NCI-H1436 treated with DMSO at 0.1 percent for 48 hours (cell line): ENCODE measurements at places on chromosomes 13 and 19.

DNA sequence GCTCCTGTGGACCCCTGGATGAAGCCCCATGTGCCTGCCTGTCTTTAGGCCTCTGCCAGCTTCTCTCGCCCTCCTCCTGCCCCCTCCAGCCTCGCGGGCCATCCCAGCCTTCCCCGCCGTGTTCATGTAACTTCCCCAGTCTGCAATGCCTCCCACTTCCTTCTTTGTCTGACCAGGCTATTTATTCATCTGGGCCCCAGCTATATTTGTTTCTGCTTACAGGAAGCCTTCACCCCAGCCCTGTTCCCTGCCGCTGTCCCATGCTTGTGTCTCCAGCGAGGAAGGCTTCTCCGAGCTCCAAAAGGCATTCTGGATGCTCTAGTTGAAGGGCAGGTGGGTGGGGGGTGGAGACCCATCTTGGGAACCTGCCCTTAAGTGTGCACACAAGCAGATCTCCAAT lies 7.9 kb upstream of the C3 start:
- no peak for DNase-seq

DNA sequence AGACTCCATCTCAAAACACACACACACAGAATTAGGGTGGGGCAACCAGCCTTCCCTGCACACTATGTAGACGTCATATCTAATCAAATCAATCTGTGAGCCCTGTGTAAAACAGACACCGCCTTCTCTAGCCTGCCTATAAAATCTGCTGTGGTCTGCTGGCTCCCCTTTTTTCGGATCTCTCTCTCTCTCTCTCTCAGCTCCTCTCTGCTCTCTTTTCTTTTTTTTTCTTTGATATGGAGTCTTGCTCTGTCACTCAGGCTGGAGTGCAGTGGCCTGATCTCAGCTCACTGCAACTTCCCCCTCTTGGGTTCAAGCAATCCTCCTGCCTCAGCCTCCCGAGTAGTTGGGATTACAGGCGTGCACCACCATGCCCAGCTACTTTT lies 11.8 kb upstream of the CD70 start:
- DNase-seq: no peak

GRCh38 chr13:76127922-76128321 lies 491.8 kb downstream of the LMO7 start:
- no peak for DNase-seq

DNA sequence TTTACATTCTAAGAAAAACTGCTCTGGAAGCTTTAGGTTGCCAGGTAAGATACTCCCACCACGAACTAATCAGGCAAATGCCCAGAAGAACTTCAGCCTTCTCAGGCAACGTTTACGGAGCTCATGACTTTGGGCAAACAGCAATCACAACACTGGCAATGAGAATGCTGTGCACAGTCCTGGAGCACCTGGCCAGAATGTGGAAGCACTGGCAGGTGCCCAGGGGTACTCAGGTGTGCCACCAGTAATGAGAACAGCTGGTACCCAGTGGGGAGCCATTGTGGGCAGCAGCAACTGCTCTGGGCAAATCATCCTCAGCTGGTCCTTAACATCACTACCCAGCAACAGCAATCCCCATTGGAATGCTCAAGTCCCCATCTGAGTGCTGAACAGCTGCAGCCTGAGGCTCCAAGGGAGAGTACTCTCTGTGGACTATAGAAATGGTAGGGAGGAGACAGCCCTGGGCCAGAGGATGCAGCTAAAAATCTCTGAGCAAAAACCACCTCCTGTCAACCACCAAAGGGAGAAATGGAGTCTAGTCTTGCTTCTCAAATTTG lies 210.0 kb downstream of the FOXO1 start:
- DNase-seq: no peak

DNA sequence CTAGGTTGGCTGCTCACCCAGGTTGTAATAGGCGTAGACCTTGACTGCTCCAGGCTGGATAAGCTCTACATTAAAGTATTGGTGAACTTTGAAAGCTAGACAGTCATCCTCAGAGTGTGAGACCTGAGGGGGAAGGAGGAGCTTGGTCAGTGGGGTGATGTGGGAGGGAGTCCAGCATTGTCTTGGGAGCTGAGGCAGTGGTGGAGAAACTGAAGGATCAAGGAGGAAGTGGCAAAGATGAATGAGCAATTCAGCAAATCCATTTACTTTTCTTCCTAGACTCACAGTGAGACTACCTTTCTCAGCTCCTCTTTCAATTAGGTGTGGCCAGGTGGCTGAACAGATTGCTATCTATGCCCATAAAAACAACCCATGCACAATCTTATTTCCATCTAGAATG lies 10.2 kb upstream of the TNFSF14 start:
- DNase-seq: no peak

DNA sequence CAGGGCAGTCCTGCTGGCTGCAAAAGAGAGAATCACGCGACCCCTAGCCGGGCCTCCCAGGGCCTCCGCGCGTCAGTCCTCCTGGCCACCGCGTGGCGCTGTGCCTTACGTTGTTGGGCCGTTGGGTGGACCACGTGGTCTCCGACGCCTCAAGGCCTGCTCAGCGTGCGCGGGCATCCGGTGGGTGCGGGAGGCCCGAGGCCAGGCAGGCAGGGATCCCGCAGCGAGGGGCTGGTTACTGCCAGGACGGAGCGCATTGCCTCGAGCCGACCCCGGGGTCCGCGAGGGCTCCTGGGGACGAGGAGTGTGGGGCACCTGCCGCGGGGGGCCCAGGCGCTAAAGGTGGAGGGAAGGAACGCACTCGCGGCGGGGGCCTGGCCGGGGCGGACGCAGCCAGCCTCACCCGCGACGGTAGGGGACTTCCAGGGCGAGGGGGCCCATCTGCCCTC lies at the start of gene TDRD12:
Gene TDRD12, plus strand, starts transcription at position 157 of the 449 bp plus-strand sequence. CDS start 306 bp downstream, outside the sequence.
- DNase-seq: no peak

DNA sequence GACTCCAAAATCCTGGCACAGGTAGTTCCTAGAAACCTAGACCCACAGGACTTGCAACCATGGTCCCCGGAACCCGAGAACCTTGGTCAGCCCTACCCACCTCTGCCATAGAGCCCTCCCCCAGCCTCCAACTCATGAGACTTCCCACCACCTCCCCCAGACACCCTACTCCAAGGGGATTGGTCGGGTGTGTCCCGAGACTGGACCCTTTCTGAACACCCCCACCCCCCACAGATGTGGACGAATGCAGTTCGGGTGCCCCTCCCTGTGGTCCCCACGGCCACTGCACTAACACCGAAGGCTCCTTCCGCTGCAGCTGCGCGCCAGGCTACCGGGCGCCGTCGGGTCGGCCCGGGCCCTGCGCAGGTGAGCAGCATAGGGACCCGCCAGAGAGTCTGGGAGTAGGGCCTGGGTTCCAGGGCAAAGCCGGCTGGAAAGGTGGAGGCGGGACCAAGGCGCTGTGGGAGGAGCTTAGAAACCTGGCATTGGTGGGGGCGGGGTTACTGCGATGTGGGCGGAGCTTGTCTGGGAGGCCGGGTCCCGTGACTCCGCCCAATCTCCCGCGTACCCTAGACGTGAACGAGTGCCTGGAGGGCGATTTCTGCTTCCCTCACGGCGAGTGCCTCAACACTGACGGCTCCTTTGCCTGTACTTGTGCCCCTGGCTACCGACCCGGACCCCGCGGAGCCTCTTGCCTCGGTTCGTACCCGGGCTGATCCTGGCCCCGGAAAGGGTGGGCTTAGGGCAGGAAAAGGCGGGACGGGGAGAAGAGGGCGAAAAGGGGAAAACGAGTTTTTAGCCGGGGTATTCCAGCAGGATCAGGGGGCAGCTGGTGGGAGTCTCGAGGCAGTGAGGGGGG lies 11.9 kb downstream of the LTBP4 start:
- DNase-seq: no peak

- peak; percentile 2 for DNase-seq
Observed at GRCh38 chr13:39263033-39263432, 224.8 kb downstream of the NHLRC3 start.

DNA sequence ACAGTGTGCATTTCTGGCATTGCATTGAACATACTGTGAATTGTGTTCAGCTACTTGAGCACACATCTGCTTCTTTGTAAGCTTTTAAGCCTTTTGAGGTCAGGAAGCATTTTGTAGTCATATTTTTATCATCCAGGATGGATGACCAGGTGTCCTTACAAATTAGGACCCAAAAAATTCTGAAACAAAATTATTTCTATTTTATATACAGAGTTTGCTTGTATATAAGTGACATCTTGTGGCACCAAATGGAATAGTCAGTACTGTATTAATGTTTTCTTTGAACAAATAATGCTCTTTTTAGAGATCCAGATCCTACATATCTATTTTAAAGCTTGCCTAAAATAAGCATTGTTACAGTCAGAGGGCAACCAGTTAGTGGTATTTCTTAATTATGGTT lies 9.5 kb upstream of the SUPT20H start:
- DNase-seq: no peak

- DNase-seq: no peak
Observed at GRCh38 chr13:50712881-50713280, 130.6 kb downstream of the DLEU7 start.

- DNase-seq: no peak
Observed at GRCh38 chr19:54017261-54017660, 25.8 kb downstream of the CACNG6 start.

- DNase-seq: no peak
Observed at GRCh38 chr13:50911081-50911631, 1.6 kb downstream of the RNASEH2B start.

DNA sequence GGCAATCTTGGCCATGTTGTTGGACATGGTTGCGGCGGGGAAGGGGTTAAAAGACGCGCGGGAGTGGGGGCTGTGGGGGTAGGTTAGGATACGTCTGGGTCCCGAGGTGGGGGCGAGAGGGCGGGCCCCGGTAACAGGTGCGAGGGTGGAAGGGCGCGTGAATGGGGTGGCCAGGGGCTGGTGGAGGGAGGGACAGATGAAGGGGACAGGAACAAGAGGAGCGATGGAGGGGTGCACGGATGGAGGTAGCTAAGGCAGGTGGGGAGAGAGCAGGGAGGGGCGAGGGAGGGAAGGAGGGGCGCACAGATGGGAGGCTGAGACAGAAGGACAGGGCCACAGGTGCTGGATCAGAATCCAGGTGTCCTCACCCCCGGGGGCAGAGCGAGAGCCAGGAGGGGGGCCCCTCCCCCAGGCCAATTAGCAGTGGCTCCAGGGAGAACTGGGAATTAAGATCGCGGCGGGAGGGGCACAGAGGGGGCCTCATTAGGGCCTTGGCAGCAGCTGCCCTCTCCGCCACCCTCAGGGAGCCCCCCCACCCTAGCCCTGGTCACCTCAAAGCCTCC lies 1.3 kb downstream of the GNG8 start:
- DNase-seq: peak; percentile 34

DNA sequence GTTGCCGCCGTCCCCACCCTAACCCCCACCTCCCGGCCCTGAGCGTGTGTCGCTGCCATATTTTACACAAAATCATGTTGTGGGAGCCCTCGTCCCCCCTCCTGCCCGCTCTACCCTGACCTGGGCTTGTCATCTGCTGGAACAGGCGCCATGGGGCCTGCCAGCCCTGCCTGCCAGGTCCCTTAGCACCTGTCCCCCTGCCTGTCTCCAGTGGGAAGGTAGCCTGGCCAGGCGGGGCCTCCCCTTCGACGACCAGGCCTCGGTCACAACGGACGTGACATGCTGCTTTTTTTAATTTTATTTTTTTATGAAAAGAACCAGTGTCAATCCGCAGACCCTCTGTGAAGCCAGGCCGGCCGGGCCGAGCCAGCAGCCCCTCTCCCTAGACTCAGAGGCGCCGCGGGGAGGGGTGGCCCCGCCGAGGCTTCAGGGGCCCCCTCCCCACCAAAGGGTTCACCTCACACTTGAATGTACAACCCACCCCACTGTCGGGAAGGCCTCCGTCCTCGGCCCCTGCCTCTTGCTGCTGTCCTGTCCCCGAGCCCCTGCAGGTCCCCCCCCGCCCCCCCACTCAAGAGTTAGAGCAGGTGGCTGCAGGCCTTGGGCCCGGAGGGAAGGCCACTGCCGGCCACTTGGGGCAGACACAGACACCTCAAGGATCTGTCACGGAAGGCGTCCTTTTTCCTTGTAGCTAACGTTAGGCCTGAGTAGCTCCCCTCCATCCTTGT lies 6.4 kb downstream of the YIPF2 start:
- DNase-seq: no peak

GRCh38 chr19:39557811-39558623 lies 18.1 kb upstream of the EID2 start:
- DNase-seq: no peak

DNA sequence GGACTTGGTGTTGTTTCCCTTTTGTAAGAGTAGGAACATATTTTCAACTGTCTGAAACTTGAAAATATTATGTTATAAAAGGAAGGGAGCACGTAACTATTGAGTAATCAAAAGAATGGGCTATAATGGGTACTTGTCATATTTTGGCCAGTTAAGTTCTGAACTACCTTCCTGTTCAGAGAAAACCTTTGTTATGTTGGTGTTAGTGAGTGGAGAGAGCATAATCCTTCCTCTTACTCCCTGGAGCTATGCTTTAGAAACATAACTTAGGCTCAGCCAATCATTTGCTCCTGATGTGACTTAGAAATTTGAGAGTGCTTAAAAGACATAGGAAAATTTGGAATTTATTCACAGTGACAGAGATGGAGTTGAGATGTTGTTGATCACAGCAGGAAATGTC lies 482.5 kb upstream of the SPRY2 start:
- no peak for DNase-seq

DNA sequence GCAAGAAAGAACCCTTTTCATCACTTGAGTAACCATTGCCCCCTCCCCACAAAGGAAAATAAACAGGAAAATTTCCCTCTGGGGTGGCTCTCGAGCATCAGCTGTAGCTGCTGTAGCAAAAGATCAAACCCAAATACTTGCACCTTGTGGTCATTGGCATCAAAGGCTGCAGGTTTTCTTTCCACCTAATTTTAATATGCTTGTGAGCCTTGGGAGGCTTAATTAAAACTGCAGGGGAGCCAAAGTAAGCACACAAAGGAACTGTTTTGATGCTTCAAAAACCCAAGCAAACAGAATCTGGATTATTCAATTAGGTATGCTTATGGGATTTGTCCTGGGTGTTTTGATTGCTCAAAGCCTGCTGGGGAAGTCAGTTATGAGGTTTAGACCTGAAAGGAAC lies 119.5 kb downstream of the SHISA2 start:
- no peak for DNase-seq

GRCh38 chr19:18879579-18880373 lies 16.2 kb downstream of the CERS1 start:
- no peak for DNase-seq

- no peak for DNase-seq
Observed at GRCh38 chr13:23512762-23513395, 57.3 kb upstream of the TNFRSF19 start.

GRCh38 chr13:76656500-76656899 lies 229.7 kb downstream of the KCTD12 start:
- DNase-seq: no peak

DNA sequence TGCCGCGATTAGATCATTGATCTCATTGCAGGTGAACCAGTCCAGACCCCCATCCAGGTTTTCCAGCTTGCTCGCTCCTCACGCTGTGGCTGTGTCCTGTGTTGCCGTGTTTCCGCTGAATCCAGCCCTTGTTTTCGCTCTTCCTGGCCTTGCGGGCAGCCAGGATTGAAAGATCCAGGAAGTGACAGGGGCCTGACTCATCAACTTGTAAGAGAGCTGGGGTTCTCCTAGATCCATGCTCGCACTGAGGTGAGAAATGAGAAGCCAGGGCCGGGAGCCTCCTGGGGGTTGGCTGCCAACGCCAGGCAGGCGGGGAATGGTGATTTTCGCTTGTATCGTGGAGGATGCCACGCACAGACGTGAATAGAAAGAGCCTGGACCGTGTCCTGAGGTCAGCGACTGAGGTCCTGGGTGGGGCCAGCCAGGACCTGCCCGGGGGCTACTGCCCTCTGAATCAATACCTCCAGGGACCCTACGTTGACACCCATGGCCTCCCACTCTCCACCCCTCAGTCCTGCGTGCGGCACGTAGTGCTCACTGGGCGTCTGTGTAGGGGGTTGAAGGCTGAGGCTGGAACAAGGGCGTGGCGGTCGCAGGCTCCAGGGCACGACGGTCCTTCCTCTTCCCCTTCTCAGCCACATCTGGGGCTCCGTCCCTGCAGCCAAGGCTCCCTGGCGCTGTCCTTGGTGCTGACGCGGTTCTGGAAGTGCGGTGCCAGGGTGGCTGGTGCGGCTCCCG lies 7.3 kb upstream of the PTPRH start:
- DNase-seq: peak; percentile 93
